ENCODE measurements at places on chromosomes 13 and 19.

DNA sequence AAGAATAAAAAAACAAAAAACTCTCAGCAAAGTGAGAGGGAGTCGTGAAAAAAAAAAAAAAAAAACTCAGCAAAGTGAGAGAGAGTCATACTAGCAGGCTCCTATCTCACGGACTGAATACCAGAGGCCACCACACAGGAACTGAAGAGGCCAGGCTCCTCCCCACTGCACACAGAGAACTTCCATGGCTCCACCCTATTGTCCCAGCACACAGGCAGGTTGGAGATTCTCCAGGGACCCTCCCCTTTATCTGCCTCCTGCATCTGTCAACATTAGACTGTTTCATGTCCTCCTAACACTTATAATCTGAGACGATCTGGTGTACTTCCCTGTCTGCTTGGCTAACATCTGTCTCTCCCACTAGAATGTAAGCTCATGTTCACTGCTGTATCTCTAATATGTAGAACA is 37.0 kb upstream of the FARP1 start:
- no peak for DNase-seq

- DNase-seq: no peak
Measured at GRCh38 chr19:39193803-39194202, 3.0 kb upstream of the NCCRP1 start.

- no peak for DNase-seq
Measured at GRCh38 chr13:98454389-98454881, 122.5 kb downstream of the STK24 start.

DNA sequence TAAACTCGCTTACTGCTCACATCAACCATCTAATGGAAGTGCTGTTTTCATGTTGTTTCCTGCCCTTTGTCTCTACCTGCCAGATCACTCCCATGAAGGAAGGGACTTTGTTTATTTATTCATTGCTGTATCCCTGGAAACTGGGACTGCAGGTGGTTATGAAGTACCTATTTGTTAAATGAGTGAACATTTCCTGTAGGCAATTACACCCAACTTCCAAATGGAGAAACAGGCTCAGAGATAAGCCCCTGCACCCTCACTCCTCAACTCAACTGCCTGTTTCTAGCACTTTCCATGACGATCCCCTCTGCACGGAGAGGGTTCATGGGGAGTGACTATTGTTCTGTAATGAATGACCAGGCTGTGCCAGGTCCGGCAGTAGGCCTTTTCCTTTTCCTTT is 1.9 kb upstream of the SELENOW start:
- no peak for DNase-seq

- DNase-seq: no peak
Measured at GRCh38 chr13:45823583-45823982, 28.0 kb downstream of the SIAH3 start.

GRCh38 chr13:74870865-74871264 is 611.1 kb downstream of the TBC1D4 start:
- DNase-seq: no peak

DNA sequence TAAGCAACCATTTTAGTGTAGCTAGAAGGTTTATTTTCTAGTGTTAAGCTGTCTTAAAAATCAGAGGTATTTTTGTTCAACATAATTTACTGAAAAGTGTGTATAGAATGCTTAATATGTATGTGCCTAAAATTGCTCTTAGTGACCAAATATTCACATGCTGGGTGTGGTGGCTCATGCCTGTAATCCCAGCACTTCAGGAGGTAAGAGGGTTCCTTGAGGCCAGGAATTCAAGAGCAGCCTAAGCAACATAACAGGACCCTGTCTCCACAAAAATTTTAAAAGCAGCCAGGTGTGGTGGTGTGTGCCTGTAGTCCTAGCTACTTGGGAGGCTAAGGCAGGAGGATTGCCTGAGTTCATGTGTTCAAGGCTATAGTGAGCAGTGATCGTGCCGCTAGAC is 120.9 kb upstream of the FRY start:
- DNase-seq: no peak

GRCh38 chr13:79353693-79354092 is 52.4 kb downstream of the RBM26 start:
- no peak for DNase-seq

DNA sequence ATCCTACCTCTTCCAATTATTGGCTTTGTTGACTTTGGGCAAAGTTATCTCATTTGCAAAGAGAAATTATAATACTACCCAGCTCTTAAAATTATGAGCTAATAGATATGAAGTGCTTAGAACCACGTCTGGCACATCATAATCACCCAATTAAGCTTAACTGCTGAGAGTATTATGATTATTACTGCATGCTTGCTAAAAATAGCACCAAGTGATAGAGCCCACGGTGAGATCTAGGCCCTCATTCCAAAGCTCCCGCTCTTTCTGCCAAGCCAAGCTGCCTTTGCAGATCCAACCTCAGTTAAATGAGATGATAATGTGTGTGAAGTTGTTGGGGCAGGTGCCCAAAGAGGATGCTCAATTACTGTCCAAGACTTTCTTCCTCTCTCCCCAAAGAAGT is 6.5 kb upstream of the EDDM13 start:
- no peak for DNase-seq

- DNase-seq: no peak
Measured at GRCh38 chr13:110308656-110309359, 1.7 kb downstream of the COL4A2 start.

GRCh38 chr19:45179072-45179891 is 698 bp downstream of the BLOC1S3 start:
- no peak for DNase-seq

DNA sequence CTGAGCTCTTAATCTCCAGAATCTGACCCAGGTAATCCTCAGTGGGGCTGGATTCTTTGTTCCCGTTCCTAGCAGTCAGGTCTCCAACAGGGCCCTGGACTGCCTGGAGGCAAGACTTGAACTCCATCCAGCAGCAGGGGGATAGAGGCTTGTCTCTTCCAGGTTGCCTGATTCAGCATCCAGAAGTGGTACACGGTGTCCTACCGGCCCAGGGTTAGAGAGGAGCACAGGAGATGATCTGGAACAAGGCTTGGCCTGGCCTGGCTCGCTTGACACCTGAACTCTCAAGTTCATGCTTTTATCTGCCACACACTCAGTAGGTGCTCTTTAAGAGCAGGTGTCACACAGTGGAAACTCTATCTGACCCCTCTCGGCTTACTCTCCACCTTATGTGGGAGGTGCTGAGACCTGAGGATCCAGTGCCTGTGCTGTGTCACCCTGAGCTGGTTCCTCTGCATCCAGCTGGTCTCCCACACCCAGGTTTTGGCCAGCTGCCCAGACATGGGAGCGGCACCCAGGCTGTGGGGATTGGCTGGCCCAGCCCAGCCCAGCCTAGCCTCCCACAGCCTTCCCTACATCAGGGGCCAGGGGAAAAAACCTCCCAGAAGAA is at the start of gene CYP4F3:
Gene CYP4F3, plus strand, starts transcription at position 604 of the 610 bp plus-strand sequence. CDS start 519 bp downstream, outside the sequence.
- DNase-seq: no peak

GRCh38 chr13:41470196-41470595 is 12.8 kb downstream of the RGCC start:
- no peak for DNase-seq

DNA sequence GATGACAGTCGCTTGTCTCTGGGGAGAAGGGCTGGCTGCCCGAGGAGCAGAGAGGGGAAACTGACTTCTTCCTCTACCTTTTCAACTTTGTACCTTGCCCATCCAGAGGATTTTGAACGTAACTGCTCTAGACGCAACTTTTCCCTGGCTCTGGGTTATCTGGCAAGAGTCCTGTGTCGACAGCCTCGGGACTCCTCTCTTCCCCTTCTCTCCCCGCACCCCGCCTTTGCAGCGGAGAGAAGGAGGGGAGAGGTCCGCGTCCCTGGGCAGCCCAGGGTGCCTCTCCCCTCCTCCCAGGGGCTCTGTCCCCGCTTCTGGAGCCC is 574 bp downstream of the SH3GL1 start:
- DNase-seq: no peak

DNA sequence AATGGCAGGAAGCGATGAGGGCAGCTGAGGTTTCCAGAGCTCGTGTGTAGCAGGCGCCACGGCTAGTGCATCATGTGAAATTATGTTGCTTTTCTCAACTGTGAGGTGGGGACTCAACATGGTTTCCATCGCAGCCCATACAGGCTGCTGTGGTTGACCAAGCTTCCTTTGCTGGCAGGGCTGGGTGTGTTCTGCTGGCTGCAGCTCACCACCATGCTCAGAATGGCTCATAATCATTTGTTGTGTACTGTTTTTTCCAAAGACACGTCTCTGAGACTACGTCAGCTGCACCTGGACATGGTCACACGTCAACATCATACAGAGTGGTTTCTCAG is 16.1 kb upstream of the RASA3 start:
- no peak for DNase-seq

DNA sequence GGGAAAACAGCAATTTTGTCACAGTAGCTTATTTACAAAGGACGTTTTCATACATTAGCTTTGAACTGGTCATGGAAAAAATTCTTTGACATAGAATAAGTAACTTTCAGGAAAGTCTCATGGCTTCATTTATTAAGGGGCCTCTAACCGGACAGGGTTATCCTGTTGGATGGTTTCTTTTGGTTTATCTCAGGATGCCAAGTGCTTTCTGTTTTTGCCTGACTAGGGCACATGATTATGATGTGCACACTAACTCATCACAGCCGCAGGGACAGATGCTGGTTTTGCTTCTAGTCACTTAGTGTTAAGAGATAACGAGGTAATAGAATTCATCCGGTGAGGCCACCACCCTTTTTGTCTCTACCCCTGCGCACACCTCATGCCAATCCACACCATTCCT is 53.0 kb downstream of the TGDS start:
- DNase-seq: no peak

GRCh38 chr13:43687038-43687437 is 99.7 kb downstream of the ENOX1 start:
- no peak for DNase-seq

GRCh38 chr13:107233541-107233940 is 665.6 kb upstream of the ARGLU1 start:
- DNase-seq: no peak

- DNase-seq: no peak
Measured at GRCh38 chr13:104143760-104144416, 1077.7 kb upstream of the SLC10A2 start.

GRCh38 chr13:99758460-99759162 is 213.0 kb downstream of the ZIC5 start:
- DNase-seq: peak; percentile 82

GRCh38 chr13:25468325-25469168 is 96.8 kb downstream of the ATP8A2 start:
- peak; percentile 42 for DNase-seq

DNA sequence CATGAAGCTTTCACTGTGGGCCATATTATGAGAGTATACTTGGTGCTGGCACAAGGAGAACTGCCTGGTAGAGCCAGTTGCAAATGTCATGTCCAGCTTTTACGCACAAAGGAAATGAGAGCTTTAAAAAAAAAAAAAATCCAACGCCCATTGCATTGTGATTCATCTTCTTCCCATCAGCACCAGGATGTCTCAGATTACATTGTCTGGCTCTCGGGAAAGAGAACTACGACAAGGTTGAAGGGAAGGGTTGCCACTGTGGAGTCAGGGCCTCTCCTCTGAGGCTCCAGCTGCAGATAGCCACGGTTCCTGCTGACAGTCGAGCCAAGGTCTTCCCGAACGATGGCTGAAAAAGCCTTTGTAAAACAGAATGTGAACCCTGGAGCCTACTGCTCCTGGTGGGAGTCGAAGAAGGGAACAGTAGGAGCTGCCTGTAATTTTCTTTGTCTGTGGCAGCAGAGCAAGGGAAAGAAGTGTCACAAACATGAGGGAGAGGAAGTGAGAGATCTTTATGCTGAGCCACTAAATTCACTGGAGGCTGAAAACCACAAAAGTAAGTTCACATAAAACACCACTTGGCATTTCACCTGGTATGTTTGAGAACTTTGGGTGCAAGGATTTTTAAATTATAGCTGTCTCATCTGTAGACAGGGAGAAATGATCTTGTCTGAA is 704.7 kb downstream of the DIAPH3 start:
- no peak for DNase-seq

- no peak for DNase-seq
Measured at GRCh38 chr19:19300613-19301012, 19.7 kb downstream of the SUGP1 start.

GRCh38 chr19:38233740-38234251 is 9.8 kb upstream of the DPF1 start:
- DNase-seq: peak; percentile 4

DNA sequence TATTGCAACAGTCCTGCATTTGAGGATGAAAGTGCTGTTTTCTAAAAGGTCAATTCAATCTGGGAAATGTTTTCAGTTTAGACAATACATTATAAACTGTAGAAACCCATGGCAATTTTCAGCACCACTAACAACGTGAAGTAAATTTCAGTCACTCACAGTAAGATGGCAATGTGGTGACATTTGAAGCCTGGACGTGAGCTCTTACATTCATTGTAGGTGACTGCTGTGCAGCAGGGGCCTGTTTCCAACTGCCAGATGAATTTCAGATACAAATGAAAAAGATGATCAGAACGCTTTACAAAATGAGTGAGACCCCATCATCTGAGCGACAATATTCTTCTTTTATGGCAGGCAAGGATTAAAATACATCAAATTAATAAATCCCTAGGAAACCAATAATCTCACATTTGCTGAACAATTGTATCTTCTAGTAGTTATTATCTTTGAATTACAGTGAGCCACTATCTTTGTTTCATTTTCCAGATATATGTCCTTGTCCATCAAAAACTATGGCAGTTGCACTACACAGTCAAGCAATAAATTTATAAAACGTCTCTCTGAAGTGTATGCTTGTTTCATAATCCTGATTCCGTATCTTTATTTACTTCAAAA is 1816.8 kb downstream of the OLFM4 start:
- DNase-seq: no peak

DNA sequence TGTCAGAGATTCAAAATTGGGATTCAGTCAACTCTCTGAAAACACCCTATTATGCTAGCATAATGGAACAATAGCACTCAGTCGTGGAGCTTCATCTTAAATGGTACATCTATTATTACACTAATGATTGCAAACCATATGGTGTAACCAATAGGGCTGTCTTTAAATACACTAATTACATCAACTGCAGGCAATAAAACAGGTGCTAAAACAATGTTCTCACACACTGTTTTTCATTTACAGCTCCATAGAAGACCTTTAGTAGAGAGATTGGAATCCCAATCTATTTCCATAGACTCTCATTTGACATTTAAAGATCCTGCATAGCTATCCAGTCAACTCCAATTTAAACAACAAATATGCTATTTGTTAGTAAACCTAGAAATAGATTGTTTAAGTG is 1917.4 kb downstream of the OLFM4 start:
- DNase-seq: no peak

DNA sequence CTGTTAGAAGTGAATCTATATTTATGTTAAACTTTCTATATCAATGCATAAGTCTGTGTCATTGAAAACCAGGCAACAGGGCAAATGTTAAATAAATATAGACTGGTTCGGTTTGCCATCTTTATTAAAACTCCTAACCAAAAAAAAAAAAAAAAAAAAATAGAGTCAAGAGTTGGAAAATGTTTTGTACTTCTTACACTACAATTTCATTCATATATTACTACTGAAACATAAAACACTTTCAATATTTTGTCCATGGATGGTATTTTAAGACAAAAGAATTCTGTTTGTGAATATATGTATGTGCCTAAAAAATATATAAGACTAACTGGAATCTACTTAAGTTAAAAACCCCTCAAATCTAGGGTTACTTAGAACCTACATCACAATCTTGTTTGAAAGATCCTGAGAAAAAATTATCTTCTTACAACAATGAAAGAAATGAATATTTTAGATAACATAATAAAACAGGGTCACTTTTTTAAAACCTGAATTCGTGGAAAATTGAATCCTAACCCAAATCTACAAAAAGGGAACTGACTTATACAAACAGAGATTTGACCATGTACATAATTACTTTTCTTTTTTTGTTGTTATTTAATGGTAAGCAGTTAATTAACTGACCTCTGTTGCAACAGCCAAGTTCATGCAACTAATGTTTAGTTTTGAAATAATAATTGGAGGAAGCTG is 5.1 kb downstream of the DACH1 start:
- DNase-seq: no peak

- no peak for DNase-seq
Measured at GRCh38 chr19:46849610-46850009, 1.0 kb downstream of the AP2S1 start.

All from DMS 273 treated with DMSO at 0.1 percent for 48 hours (cell line).